ENCODE measurements at places on chromosomes 3 and 15.

DNA sequence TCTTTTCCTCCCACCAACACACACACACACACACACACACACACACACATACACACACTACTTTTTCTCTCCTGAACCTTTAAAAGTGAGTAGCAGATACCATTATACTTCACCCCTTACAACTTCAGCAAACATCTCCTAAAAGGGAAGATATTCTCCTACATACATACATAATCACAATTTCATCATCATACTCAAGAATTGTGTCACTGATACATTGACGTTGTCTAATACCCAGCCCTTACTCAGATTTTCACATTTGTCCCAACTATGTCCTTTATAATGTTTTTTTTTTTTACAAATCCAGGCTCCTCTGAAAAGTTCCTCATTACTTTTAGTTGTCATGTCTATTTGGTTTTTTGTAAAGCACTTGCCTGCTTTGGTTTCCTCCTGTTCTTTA is 18.5 kb downstream of the ABHD6 start:
- no peak for DNase-seq

GRCh38 chr15:55741833-55742497 is 987 bp downstream of the PRTG start:
- no peak for DNase-seq

GRCh38 chr3:58329922-58330413 is 2.7 kb upstream of the PXK start:
- DNase-seq = no peak

DNA sequence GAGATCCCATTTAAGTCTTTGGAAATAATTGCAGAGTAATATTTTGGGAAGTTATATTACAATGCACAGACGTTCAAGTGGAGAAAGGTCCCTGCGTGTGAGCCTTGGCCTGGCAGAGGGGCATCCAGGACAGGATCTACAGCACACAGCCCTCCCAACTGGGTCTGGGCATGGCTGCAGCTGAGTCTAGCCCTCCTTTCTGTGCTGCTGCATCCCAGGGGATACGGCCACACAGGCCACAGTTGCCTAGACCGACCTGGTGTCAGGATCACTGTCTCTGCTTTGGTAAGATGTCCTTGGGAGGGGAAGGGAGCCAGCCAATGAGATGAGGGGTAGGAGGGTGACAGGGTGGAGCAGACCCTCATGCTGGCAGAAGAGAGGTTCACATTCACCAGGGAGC is 46.1 kb downstream of the APBA2 start:
- DNase-seq = no peak

GRCh38 chr15:42474827-42475226 is 16.1 kb downstream of the ZNF106 start:
- DNase-seq = no peak

GRCh38 chr3:176926034-176926433 is 271.2 kb downstream of the TBL1XR1 start:
- DNase-seq = no peak

- no peak for DNase-seq
These were observed 106.5 kb upstream of the ACP3 start for GRCh38 chr3:132210476-132211346.

- peak; percentile 6 for DNase-seq
These were observed 45.6 kb upstream of the LDHAL6B start for GRCh38 chr15:59160880-59161593.

GRCh38 chr3:105473521-105474223 is 107.0 kb downstream of the ALCAM start:
- DNase-seq = no peak

GRCh38 chr15:50066202-50066601 is 52.8 kb downstream of the ATP8B4 start:
- DNase-seq = peak; percentile 4

DNA sequence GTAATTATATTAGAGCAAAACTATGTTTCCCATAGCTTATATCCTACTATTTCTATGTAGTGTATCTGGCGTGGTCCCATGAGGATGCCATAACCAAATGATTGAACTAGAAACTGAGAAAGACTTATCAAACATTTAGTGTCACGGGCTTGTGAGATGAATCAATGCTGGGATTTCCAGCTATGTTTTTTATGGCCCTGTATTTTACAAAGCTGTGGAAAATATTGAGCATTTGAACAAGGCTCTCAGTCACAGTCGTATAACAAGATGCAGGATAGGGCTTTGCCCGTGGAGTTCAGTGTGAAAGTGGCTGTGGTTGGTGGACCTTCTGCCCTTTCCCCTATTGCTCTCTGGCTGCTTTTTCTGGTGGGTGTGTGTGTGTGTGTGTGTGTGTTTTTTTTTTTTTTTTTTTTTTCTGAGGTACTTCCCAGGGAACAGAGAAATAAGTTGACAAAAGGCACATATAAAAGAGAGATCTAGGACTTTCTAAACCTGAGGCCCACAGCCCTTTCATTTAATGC is 60.7 kb downstream of the CACNA1D start:
- DNase-seq = peak; percentile 48

GRCh38 chr3:81758275-81758674 is 3.2 kb downstream of the GBE1 start:
- no peak for DNase-seq

DNA sequence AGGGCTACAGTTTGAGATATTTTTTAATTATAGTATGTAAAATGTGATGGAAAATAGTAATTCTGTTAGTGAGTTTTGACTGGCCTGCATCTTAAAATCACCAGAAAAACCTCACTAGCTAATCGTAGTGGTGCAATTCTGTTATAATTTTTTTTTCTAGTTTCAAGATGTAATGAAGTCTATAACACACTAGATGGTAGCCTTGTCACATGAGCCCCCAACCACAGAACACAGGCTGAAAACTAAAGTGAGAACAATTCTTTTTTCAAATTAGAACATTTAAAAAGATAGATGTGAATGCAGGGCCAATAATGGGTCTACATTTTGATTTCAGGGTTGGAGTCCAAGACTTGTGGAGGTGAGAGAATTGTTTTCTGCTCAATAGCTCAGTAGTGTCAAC is 83.3 kb upstream of the KCNH8 start:
- DNase-seq = no peak

DNA sequence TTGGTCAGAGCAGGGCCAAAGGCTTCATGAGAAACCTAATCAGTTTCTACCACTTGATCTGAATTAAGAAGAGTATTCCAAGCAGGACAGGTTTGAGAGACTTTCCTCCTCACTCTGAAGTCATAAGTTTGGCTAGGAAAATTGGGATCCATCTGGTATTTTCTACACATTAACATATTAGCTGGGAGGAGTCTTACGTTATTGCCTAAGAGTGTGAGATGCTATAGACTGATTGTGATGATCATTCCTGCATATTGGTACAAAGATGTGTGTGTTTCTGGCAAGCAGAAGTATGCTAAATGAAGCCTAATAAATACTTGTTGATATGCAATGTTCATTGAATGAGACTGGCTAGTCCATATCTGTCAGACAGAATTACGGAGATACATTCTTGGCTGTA is 73.5 kb upstream of the RASGRP1 start:
- no peak for DNase-seq

DNA sequence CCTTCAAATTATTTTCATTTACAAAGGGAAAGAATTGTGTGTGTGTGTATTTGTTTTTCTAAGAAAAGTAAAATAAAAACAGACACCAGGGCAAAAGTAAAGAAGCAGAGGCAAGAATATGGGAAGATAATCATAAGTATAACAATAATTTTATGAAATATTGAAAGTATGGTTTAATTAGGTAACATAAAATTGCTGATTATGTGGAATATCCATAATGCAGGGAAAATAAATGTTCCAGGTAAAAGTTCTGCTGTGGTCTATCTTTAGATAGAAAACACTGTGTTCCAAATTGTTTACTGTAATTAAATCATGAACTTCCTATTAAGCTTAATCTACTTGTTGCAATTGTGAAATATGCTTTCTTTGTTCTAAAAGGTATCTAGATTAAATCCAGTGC is 25.7 kb upstream of the KCNMB2 start:
- DNase-seq = no peak

- no peak for DNase-seq
These were observed 140.6 kb upstream of the PRR20G start for GRCh38 chr3:127428344-127428997.

GRCh38 chr15:70164910-70165715 is 67.4 kb upstream of the TLE3 start:
- DNase-seq = no peak

DNA sequence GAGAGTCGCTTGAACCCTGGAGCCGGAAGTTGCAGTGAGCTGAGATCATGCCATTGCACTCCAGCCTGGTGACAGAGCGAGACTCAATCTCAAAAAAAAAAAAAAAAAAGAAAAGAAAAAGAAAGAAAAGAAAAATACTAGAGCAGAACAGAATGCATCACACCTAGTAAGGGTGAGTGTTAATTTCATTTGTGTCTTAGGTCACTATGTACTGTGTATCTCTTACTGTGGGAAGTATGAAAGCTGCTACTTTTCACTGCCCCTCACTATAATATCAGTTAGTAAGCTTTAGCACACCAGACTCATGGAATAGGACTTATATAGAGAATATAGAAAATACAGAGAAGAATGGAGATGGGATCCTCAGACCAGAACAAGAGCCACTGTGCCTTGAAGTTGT is 45.9 kb upstream of the RASA2 start:
- DNase-seq = no peak

DNA sequence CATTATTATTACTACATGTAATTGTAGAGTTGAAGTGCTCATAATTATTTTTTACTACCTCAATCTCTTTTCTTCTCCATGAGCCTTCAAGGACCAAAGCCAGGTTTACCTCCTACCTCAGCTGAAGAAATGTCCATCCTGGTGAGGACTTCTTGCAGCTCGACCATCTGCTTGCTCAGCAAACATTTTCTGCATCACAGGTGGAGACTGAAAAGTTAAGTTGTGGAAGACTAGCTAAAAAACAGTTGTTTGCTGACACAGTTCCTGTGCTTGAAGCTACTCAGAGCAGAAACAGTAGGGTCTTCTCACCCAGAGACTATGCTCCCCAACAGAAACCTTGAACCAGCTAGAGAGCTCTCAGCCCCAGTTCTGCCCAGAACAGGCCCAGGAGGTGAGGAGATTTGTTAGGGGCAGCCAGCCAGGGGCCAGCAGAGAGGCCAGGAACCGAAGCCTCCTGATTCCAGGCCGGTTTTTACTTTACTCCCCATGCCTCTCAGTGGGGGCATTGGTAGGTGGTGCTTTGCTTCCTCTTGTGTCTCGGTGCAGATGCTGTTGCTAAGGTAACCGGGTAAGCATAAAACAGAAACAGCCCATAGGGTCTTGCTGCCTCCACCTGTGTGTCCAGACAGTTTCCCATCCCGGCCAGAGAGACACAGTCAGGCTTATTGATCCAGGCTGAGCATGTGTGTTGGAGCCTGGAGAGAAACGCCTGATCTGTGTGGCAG is 54.9 kb downstream of the CCNL1 start:
- no peak for DNase-seq

- DNase-seq = no peak
These were observed 57.1 kb downstream of the FEM1B start for GRCh38 chr15:68334661-68335124.

DNA sequence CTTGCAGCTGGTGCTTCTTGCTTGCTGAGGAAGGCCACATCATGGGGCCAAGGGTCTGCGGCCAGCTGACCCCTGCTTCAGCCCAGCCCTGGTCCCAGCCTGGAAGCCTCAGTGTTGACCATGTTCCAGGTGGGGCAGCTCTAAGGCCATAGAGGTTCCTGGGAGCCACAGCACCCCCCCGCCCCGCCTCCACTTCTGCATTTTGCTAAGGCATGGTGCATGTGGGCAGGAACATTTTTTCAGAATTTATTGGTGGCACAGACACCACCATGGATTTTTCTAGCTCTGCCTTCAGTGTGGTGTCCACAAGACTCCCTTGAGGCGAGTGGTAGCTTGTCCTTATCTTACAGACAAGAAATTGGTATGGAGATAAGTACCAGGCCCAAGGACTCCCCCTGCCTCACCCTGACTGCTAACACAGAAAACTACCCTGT is 1.9 kb upstream of the CHST14 start:
- DNase-seq = no peak

DNA sequence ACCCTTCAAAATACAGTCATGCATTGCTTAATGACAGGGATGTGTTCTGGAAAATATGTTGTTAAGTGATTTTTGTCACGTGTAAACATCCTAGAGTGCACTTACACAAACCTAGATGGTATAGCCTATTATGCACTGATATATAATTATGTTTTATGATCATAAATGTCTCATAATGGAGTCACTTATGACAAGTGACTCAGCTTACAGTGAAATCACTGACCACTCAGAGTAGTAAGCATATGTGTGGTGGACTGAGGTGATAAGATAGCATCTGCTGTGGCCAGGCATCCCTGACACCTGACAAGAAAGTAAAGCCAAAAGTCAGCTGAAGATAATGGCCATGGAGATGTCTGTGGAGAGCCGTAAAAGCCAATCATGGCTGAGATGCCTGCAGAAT is 5.4 kb downstream of the ACAD11 start:
- DNase-seq = no peak

DNA sequence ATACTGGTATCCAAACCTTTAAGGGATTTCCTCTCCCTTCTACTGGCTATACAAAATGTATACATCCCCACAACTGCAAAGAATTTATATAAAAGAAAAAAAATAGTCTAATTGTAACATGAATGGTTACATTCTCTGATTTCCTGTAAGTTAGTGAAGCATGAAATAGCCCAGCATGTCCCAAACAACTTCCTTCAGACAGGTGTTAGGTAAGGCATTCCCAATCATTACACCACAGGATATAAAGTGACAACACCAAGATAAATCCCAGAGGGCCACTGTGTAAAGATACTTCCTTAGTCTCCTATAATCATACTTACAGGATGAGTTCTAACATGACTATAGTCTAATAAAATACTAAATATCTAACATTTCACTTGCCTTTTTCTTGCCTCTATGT is 7.6 kb downstream of the CMTM6 start:
- no peak for DNase-seq

GRCh38 chr15:98221144-98221543 is 260.6 kb downstream of the ARRDC4 start:
- DNase-seq = no peak

DNA sequence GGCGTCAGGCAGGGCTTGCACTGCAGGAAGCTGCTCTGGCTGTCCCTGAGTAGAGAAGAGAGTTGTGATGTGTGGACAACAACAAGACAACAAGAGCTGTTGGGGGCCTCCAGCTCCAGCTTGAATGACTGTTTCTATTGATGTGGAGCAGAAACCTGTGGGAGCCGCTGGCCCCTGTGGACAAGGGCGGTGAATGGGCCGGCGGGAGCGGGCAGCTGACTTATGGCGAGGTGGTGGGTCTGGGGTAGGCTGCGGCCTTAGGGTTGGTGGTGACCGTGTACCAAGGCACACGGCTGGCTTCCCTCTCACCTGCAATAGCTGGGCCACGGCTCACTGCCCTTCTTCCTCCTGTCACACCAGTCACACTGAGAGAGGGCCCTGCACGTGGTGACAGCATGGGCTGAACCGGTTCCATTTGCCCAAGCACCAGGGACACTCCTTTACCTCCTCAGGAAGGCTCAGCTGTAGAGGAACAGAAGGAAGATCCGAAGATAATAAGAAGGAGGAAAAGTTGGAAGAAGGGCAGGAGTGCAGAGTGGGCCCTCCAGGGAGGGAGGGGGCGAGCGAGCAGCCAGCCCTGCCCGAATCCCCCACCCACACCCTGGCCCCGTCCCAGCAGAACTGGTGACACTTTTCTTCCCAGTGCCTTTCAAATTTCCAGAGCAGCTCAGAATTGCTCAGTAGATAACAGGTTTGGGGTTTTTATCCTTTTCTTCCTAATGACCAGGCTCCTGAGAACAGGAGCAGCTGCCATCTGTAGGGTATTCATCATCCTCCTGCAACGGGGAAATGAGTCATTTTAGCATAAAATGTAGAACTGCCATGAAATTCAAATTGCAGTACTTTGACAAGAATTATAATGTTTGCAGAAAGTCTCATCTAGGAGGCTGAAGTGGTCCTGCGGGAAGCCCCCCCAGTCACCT is 136.9 kb downstream of the TJP1 start:
- no peak for DNase-seq

- peak; percentile 47 for DNase-seq
These were observed 14.8 kb downstream of the PBRM1 start for GRCh38 chr3:52670621-52671521.
